ENCODE measurements at places on chromosomes 6 and 20.

DNA sequence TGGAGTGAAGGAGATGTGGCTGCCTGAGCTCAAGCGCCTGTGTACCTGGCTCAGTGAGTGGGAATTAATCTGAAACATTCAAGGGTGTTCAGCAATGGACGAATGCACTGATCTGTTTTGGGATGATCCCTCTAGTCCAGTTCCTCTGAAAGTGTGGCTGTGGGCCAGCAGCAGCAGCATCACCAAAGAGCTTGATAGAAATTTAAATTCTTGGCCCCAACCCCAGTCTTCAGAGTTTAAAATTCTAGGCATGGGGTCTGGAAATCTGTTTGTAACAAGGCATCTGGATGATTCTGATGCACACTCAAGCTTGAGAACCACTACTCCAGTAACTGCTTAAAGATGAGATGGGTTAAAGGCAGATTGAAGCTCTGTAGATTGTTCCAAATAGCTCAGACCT lies 59.2 kb downstream of the STMND1 start:
- DNase-seq = no peak

DNA sequence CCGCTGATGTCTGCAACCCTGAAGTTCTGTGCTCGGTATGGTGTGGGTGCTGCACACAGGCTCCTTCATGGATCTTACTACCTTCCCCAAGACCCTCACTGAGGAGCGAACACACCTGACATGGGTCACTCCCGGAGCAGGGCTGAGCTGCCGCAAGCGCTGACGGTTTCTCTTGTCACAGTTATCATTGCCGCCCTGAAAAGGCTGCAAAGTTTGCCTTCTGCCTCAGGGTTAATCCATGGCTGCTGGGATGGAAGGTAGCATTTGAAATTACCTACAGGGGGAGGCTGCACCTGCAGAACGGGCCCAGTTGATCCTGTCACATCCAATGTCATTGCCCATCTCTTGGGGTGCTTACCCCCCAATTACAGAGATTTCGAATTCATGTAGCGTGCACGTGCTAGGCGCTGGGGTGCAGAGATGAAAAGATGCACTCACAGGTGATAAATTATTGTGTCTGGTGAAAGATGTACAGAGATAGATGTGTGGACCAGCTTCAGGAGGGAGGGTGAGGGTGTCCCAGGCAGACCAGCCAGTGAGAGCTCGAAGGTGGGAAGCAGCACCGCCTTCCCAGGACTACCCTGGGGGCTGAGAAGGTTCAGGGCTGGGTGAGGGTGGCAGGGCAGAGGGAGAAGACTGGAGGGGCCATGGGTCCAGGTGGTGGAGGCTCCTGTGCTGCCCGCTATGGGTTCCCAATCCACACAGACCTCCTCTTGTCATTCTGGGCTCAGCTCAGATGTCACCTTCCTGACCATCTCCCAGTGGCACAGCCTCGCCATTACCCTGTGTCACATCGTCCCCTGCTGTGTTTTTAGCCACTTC lies 120.1 kb downstream of the SYCP2 start:
- no peak for DNase-seq

- DNase-seq = no peak
These were observed 368.7 kb downstream of the HAO1 start for GRCh38 chr20:7571521-7572055.

DNA sequence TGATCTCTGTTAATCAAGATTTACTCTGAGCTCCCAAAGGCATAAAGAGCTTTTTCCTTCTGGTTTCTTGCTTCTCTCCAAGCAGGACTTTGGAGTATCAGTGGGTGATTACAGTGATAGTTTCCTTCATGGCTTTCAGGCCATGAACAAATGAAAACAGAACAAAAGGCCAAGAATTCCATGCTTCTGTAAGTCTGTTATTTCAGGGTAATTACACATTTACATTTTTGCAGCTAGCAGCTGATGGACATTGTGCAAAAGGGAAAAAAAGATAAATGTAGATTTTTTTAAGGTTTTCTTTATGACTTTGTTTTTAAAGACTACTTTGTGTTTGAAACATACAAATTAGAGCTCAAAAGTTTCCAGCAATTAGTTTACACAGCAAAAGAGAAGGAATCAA lies 441.6 kb downstream of the PLCB1 start:
- DNase-seq = no peak

- DNase-seq = no peak
These were observed 18.0 kb upstream of the RSPH3 start for GRCh38 chr6:159017757-159018559.

DNA sequence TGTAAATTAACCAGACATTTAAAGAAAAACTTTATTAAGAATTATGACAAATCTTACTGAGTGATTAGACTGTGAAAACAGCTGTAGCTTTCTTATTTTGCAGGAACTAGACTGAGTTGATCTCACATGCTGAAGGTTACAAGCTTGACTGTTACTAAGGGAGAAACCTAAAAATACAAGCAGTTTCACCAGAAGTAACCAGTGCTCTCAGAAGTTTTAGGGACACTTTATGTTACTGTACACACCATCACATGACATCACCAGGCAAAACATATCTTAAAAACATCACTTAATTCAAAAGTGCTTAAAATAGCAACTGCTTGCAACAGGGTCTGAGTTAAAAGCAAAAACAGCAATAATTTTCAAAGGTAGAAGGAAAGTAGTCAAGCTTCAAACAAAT lies 5.4 kb downstream of the FBXO30 start:
- DNase-seq = no peak

GRCh38 chr6:101716810-101717209 lies 323.3 kb downstream of the GRIK2 start:
- no peak for DNase-seq

DNA sequence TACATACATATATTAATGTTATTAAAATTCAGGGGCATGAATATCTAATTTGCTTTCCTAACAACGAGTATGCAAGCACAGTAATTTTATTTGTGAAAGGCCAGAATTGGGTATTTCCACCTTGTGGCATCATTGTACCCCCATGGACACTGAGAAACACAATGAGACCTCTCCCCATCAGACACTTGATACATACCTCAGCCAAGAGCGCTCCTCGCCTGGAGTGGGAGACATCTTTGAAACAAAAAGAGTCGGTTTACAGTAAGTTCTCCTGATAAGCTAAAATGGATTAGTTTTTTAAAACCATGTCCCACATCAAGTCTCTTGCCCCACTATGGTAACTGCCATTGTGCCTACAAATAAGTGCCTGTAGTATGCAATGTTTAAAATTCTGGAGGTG lies 2.1 kb downstream of the CNR1 start:
- DNase-seq = no peak

- DNase-seq = no peak
These were observed 45.9 kb upstream of the EMILIN3 start for GRCh38 chr20:41412324-41413120.

DNA sequence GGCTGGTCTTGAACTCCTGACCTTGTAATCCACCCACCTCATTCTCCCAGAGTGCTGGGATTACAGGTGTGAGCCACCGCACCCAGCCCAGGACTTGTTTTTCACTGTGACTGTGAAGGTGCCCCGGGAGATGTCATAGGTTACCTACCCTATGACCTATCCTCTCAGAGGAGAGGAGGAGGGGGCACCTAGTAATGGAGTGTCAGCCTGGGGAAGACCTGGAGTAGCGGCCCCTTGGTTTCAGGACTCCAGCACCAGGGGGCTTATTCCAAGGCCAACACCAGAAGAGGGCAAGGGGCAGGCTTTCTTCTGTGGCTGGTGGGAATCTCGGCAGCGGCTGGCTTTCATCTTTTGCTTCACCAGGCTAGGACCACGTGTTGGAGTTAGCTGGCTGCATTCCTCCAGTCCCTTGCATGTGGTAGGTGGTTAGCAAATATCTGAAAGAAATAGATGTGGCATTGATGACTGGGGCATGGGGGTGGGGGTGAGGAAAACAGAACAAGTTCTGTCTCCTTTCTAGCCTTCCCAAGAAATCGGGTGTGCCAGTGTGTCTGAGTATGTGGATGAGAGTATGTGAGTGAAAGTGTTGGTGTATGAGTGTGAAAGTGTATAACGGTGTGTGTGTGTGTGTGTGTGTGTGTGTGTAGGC lies 7.9 kb upstream of the ITPR3 start:
- no peak for DNase-seq

DNA sequence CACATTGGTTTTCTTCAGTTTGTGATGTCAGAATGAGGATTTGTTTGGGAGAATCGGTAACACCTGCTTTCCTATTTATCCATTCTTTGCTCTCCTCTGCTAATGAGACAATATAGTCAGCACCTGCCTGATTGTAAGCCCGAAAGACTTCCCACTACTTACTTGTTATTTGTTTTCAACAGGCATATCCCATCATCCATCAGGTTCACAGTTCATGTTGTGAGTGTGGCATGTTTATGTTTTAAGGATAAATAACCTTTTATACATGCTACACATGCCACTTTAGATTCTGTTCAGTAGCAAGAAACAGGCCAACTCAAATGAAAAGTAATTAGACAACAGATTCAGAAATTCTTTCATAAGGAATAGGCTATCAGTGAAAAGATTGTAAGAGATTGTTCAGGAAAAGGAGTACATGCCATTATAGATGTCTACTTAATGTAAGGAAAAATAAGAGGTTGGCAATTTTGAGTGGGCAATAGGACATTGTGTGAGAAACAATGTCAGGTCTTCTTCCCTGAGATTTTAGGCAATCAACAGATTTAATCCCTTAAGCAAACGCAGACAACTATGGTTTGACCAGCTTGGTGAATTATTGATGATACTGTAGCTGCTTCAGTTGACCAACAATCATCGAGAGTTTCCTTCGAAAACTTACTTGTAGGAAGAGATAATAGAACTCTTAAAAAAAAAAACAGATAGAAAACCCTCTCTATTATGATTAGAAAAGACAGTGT lies 7.9 kb upstream of the GPRC6A start:
- DNase-seq = no peak

DNA sequence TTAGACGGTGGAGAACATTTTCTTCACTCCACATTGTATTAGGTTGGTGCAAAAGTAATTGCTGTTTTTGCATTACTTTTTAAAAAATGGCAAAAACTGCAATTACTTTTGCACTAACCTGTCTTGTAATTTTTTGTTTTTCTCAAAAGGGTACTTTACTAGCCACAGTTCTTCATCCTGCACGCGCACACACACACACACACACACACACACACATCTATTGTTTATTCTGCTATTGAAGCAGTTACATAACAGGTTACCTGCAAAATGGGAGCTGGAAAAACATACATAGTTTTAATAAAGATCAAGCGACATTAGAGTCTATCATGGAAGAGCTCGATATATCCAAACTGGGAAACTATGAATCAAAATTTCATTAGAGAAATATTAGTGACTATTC lies 235.2 kb downstream of the SIM1 start:
- DNase-seq = no peak

DNA sequence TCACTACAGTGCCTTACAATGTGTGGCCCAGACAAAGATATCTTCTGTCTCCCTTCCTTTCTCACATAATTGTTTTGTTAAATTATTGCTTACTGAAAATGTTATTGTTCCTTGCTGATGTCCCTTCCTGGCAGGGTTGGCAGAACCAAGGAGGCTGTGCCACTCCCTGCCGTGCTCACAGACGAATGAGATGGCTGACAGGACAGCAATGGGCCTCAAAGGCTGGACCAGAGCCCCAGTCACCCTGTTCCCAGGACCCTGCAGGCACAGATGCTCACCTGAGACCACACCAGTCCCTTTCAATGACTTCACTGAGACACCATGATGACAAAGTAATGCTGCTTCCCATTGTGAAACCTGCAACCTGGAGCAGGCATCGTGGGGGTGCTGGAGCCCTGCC lies 375.1 kb downstream of the HACE1 start:
- DNase-seq = no peak

GRCh38 chr20:62254021-62254724 lies 15.9 kb downstream of the OSBPL2 start:
- peak; percentile 49 for DNase-seq

- DNase-seq = no peak
These were observed 180.1 kb upstream of the ARID1B start for GRCh38 chr6:156597095-156597494.

DNA sequence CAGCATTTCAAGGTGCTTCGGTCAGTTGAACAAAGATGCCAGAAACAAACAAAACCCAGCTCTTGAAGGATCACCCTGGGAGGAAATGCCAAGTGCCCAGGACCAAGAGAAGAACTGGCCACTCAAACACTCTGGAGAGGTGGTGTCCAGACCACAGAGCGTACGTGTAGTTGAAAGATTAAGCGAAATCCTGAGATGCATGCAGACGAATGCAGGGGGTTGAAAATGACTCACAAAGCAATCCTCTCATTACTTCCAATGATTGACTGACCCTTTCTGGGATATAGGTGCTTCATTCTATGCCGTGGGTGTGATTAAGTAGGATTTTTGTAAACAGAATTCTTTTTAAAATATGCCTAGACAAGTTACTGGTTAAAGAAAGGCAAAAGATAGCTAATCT lies 71.5 kb upstream of the ATXN1 start:
- DNase-seq = no peak

GRCh38 chr6:83442752-83443151 lies 11.9 kb upstream of the ME1 start:
- DNase-seq = no peak

- no peak for DNase-seq
These were observed 108.4 kb upstream of the PLEKHG1 start for GRCh38 chr6:150491131-150491810.
